K562 (cell line): ENCODE measurements at places on chromosomes 4 and X.

DNA sequence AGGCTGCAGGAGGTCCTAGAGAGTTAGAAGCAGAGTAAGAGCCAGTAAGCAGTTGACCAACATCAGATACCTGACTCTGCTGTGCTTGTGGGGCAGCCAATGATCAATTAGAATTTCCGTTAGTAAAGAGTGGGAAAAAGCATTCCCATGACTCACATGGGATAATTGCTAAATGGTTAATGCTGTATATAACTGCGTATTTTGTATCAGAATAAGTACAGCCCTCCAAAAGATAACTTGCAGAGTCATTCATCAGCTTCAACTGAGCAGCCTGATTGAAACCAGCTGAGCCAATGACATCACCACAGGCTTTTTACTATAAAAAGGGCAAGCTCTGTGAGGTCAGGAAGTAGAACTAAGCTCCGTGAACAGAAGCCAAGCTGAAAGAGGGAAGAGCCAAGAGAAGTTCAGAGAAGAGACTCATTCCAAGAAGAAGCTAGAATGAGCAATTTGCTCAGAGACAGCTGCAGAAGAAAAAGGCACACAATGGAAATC lies 67.9 kb downstream of the PPP3CA start:
- no peak for DNase-seq

DNA sequence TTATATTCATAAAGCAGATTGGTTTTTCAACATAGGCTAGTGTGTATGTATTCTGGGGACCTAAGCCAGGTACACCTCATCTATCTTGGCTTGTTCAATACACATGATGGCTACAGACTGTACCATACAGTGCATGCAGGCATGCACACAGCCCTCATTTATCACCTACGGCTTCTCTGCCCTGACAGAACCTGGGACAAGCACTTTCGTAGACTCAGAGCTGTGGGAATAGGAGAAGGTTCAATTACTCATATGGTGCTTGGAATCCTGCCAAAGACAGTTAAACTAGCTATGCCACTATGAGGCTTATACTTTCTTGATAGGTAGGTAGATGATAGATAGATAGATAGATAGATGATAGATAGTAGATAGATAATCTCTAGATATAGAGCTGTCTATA lies 457.2 kb downstream of the GALNTL6 start:
- no peak for DNase-seq

- no peak for DNase-seq
Measured at GRCh38 chrX:119174900-119175299, 47.3 kb upstream of the KIAA1210 start.

DNA sequence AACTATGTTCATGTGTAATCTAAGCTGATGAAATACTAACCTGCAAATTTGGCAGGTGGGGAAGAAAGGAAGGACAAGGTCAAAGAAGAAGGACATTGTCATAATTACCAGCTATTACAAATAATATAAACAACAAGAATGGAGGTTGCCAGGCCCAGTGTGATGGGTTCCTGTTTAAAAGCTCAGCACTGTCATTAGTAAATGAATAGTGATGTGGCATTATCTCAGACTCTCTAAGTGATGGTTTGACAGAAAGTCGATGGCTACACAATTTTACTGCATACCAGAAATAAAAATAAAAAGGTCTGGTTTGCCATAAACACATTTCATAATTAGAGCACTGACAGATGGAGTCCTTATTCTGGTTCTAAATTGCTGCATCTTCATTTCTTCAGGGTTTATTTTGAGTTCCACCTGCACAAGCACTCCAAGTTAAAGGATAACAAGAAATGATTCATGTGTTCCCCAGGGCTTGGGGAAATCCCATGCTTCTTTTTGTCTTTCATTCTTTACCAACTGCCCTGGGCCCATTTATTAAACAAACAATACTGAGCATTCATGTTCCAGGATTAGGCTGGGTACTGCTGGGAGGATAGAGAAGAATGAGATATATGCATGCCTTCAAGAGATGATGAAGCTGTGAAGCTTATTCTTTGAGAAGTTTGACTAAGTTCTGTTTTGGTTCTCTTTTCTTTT lies 367.8 kb upstream of the RASGEF1B start:
- no peak for DNase-seq

GRCh38 chr4:73139991-73140390 lies 70.5 kb upstream of the COX18 start:
- DNase-seq = no peak

DNA sequence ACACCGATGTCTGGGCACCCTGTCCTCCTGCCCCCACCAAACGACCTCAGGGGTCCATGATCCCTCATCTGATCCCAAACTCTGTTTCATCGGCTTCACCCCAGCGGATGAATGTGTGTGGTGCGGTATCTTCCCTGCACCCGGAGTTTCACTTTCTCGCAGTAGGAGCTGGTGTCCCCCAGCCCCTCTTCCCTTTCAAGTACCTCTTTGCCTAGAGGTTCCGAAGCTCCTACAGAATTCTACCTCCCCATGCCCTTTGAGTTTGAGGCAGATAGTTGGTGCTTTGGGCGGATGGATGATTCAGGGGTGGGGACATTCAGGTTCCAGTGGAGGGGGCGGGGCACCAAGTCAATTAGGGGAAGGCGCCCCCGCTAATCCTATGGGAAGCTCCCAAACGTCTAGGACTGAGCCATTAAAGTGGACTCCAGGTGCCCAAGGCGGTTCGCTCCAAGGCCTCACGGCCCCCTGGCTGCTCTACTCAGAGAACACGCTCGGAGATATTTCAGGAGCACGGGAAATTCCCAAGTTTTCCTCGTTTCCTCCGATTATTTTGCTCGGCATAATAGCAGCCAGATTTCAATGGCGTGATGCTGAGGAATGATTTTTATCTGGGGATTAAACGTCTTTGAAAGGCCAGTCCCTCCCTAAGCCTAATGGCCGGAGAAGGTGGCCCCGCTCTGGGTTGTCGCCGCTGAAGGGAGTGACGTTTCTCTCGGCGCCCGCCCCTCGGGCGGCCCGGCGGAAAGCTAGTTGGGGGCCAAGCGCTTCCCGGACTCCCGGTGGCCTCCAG lies 1.3 kb downstream of the MSX1 start:
- DNase-seq = no peak

GRCh38 chr4:157591245-157591644 lies 370.7 kb downstream of the GRIA2 start:
- DNase-seq = no peak

GRCh38 chrX:113726009-113726408 lies 857.9 kb upstream of the HTR2C start:
- no peak for DNase-seq

GRCh38 chr4:74016068-74016467 lies 17.6 kb upstream of the CXCL5 start:
- no peak for DNase-seq

GRCh38 chrX:133709501-133709900 lies 275.9 kb downstream of the GPC3 start:
- no peak for DNase-seq
